CD4-positive, alpha-beta memory T cell (primary cell): ENCODE measurements at places on chromosomes 12 and 14.

- DNase-seq = no peak
Measured at GRCh38 chr12:106766393-106766826, 8.1 kb upstream of the RIC8B start.

DNA sequence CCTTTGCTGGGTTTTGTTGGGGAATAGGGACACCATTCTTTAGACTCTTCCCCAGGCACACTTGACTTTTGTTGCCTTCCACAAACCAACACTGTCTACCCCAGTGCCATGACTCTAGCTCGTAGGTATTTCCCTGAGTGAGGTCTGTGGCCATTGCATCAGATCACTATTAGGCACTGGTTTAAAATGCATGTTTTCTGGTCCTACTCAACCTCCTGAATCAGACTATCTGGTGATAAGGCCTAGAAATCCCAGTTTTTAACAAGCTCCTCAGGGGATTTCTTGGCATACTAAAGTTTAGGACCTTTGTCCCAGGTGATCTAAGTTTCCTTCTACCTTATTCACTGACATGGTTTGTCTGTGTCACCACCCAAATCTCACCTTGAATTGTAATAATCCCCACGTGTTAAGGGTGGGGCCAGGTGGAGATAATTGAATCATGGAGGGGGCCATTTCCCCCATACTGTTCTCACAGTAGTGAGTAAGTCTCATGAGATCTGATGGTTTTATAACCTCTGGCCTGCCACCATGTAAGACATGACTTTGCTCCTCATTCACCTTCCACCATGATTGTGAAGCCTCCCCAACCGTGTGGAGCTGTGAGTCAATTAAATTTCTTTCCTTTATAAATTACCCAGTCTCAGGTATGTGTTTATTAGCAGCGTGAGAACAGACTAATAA, 87.8 kb upstream of the PSMC1 start:
- no peak for DNase-seq

- DNase-seq = no peak
Measured at GRCh38 chr12:2008677-2009076, 4.4 kb upstream of the DCP1B start.

GRCh38 chr12:60935981-60936761, 1324.0 kb upstream of the USP15 start:
- DNase-seq = no peak

DNA sequence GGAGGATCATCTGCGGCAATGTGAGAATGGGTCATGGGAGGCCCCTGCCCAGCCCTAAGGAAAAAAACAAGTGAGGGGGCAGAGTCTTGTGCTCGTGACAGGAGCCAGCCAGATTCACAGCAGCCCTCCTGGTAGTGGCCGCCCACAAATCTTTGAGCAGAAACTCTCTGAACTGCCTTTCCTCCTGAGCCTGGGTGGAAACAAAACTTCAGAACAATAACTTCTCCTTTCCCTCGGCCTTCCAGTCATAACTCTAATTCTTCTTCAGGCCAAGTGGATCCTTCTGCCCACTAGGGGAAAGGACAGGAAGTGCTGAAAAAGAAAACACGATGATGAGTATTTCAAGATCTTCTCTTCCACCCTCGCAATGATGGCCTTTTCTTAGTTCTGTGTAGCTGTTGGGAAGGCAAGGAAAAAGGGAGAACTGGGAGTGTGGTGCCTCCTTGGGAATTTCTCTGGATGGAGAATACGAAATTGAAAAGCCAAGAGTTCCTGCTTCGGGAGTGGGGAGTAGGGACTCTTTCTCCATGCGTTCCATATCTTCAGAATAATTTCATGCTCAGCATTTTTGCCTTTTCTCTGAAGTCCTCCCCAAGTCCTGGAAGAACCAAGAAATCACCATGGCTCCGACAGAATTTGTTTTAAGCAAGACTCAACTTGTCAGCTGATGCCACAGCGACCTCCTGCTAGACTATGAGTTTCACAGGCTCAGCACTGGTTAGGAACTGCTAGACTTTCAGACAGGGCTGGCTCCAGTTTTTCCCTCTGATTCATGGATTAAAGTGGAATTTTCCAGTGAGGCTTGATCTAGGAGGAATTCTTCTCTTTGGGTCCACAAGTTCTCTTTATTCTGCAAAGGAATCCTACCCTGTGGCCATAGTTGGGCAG, 188.9 kb downstream of the CAND1 start:
- DNase-seq = no peak
